H54 (cell line): ENCODE measurements at places on chromosomes 16 and 17.

DNA sequence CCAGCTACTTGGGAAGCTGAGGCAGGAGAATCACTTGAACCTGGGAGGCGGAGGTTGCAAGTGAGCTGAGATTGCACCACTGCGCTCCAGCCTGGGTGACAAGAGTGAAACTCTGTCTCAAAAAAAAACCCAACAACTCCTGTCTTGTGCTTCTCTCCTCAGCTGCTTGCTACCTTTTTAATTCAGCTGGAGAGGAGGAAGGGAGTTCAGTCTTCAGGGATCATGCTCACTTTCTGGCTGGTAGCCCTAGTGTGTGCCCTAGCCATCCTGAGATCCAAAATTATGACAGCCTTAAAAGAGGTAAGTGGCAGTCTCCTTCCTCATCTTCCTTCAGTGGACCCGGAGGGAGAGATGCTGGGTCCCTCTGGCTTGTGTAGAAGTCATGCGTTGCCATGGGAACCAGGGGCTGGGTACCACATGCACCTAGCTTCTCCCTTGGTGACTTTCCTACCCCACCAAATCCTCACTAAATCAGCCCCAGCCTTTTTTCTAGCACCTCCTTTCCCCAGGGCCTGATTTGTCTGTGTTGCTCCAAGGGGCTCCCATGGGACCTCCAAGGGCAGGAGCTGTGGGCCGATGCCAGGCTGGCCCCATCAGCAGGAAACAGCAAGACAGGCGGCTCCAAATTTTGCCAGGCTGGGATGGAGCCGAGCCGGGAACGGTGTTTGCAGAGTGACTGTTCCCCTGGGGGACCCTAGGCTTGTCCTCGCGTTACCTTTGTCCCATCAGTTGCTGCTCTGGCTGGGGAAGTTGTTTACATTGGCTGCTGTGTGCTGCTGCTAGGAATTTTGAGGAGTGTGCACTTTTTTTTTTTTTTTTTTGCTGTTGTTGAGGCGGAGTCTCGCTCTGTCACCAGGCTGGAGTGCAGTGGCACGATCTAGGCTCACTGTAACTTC lies 65.2 kb downstream of the ABCC1 start:
- no peak for DNase-seq

- DNase-seq = peak; percentile 13
Measured at GRCh38 chr16:58280846-58281301, 14.0 kb downstream of the PRSS54 start.

- DNase-seq = no peak
Measured at GRCh38 chr17:28949185-28950016, 1.9 kb downstream of the PHF12 start.

- no peak for DNase-seq
Measured at GRCh38 chr17:78393575-78393974, 15.1 kb downstream of the PGS1 start.

DNA sequence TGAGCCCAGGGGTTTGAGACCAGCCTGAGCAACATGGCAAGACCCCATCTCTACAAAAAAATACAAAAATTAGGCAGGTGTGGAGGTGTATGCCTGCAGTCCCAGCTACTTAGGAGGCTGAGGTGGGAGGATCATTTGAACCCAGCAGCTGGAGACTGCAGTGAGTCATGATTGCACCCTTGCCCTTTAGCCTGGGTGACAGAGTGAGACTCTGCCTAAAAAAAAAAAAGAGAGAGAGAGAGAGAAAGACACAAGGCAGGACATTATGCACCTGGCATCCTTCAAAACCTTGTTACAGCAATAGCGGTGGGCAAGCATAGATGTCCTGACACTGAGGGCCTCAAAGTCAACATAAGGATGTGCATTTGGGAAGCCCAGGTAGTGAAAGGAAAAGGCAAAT lies 19.9 kb upstream of the SIAH1 start:
- no peak for DNase-seq

- no peak for DNase-seq
Measured at GRCh38 chr16:84937196-84938005, 73.9 kb downstream of the ZDHHC7 start.

DNA sequence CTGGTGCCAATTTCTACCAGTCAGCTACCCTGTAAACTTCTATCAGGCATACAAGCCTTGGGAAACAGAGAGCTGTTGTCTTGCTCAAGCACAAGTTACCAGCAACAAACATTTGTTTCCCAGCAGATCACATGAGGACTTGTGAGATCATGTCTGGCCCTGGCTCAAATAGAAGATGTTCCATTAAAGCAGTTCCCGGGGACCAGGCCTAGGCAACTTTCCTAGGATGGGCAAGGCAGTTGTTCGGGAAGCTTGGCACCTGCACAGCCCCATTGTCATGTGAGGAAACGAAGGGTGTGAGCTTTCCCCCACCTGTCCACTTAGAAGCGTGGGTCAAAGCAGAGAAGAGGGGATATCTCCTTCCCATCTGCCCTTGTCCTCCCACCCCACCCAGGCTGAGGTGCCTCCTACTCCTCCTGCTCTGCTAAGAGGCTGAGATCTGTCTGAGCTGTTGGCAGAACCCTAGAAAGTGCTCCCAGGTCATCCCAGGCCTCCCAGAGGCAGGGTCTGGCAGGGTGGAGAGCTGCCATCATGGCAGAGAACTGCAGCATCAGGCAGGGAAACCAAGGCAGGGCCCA lies 11.2 kb upstream of the SLC47A2 start:
- DNase-seq = no peak

- no peak for DNase-seq
Measured at GRCh38 chr16:85681255-85681654, 7.5 kb downstream of the GINS2 start.

- DNase-seq = no peak
Measured at GRCh38 chr17:27295945-27296344, 2.0 kb downstream of the WSB1 start.

- DNase-seq = no peak
Measured at GRCh38 chr17:71849783-71850768, 270.7 kb upstream of the SOX9 start.

DNA sequence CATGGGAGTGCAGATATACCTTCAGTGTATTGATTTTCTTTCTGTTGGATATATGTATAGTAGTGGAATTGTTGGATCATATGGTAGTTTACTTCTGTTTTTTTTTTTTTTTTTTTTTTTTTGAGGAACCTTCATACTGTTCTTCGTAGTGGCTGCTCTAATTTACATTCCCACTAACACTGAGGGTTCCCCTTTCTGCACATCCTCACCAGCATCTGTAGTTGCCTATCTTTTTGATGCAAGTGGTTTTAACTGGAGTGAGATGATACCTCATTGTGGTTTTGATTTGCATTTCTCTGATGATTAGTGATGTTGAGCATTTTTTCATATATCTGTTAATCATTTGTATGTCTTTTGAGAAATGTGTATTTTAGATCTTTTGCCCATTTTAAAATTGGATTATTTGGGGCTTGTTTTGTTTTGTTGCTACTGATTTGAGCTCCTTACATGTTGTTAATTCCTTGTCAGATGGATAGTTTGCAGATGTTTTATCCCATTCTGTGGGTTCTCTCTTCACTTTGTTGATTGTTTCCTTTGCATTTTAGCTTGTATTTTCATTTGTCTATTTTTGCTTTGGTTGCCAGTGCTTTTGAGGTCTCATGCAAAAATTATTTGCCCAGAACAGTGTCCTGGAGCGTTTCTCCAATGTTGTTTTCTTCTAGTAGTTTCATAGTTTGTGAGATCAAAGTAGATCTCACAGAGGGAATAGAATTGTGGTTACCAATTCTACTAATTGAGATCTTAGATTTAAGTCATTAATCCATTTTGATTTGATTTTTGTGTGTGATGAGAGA lies 25.0 kb upstream of the BCAS3 start:
- DNase-seq = no peak

GRCh38 chr17:28204751-28205150 lies 114.2 kb upstream of the TMEM97 start:
- no peak for DNase-seq

- DNase-seq = peak; percentile 69
Measured at GRCh38 chr16:86761111-86762031, 183.0 kb downstream of the FOXL1 start.

- no peak for DNase-seq
Measured at GRCh38 chr17:5241861-5242671, 7.4 kb upstream of the SCIMP start.

DNA sequence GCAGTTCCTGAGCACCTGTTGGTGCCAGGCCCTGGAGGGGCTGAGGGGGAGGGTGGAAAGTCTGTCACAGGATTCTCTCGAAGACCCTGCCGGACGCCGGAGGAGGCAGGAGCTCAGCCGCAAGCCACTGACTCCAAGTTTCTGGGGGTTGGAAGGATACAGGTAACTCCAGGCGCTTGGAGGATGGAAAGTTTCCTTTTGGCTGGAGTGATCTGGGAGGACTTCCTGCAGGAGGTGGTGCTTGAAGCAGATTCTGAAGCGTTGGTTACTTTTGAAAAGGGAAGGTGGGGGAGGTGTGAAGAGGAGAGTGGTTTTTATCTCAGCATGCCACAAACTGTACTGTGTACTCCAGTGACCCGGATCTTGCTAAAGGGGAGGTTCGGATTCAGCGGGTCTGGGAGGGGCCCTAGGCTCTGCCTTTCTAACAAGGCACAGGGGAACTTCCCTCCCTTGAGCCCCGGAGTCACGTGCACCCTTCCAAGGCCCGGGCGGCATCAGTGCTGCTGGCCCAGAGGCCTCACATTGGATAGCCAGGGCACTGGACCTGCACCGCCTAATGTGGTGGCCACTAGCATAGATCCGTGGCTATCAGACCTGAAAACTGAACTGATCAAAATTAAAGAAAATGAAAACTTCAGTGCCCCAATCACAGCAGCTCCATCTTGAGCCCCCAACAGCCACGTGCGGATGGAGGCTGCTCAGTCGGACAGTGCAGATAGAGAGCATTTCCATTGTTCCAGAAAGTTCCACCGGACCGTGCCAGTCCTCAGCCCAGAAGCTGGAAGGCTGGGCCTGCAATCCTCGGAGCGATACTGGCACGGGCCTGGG lies 42.2 kb upstream of the GSE1 start:
- DNase-seq = no peak

- DNase-seq = no peak
Measured at GRCh38 chr17:17902877-17903276, 66.1 kb upstream of the SREBF1 start.

GRCh38 chr17:21210411-21211076 lies 3.4 kb downstream of the TMEM11 start:
- DNase-seq = no peak

DNA sequence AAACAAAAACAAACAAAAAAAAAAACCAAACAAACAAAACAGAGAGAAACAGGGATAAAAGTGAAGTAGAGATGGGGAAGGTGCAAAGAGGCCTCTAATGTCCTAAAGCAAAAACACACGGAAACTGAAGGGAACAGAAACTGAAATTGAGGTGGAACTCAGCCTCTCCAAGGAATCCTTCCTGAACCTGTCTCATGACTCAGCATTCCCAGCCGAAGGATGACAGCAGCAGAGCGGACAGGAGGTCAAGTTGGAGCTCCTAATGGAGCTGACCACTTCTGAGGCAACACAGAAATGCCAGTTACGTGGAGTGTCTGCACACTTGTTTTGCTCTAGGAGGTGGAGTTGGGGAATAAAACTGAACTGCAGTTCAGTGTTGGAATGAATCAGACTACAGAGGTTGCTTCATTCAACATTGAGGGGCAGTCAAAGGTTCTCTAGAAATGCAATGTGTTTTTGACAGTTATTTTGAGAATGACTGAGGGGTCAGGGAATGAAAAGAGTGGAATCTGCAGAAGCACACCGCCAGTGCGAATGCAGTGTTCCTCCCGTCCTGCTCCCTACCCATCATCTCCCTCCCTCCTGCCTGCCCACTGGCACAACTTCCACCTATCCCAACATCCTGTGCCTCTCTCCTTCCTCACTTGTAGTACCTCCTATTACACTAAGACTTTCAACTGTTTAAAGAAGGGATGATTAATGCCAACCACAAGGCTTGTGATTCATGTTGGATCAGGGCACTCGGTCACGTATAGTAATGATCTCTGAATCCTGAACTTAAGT lies 6.3 kb downstream of the UBE2O start:
- DNase-seq = peak; percentile 76

DNA sequence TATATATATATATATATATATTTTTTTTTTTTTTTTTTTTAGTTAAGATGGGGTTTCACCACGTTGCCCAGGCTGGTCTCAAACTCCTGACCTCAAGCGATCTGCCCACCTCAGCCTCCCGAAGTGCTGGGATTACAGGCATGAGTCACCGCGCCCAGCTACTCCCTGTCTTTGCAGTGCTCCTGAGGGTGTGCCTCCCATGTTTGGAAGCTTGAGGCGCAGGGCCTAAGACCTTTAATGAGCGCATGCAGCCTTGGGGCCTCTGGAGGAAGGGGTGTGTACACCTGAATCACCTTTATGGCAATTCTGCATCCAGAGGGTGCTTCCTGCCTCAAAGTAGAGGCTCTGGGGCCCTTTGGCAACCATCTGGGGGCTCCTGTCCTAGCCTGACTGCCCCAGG lies 219.4 kb upstream of the CIBAR2 start:
- DNase-seq = no peak

DNA sequence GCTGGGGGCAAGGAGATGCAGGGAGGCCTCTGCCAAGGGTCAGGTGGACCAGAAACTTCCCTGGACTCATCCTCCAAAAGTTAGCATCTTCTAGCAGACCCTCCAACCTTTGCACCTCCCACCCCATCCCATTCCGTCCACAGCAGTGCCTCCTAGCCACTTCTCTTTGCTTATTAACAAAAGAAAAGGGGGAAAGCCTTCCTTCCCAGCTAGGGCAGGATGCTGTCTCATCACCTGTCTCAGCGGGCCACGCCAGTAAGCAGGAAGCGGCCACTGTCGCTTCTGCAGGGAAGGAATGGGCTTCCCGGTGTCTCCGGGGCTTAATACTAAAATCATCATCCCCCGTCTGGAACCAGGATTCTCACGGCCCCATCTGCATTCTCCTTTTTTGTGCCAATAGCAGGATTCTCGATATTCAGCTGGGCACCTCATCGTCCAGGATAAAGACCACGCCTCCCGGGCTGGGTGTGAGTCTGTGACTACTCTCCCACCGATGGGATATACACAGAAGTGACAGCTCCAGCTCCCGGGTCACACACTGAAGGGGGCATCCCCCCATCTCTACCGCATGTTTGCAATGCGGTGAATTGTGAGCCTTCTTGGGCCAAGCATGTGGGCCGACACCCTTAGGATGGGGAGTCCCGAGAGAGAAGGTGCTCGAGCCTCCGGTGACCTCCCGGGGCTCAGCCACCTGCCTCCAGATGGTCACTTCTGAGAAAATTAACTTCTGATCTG lies 15.5 kb upstream of the RBFOX3 start:
- no peak for DNase-seq

DNA sequence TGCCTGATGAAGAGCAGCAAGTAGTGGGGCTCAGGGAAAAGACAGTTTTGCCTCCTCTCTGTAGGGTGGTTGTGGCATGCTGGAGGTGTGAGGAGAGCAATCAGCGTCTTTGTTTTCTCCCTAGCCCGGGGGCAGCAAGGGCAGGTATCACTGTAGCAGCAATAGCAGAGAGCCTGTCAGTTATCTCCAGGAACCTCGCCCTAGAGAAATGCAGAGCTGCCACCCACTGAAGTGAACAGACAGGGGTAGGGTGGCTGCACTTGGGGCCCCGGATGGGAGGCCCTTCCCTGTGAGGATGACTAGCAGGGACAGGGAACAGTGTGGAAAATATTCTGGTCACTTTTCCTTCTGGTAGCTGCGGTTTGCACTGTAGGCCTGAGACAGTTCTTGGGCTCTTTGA lies 886.5 kb downstream of the CDH8 start:
- DNase-seq = no peak

GRCh38 chr17:48375356-48375755 lies 54.7 kb downstream of the SKAP1 start:
- no peak for DNase-seq

- no peak for DNase-seq
Measured at GRCh38 chr17:83079766-83080578, 563 bp downstream of the METRNL start.

- DNase-seq = no peak
Measured at GRCh38 chr17:10061111-10061845, 137.1 kb downstream of the GAS7 start.
